ENCODE measurements at places on chromosomes 1 and 21.
A peak's percentile ranks its signal among the peaks of the same experiment; 100 is the strongest.

DNA sequence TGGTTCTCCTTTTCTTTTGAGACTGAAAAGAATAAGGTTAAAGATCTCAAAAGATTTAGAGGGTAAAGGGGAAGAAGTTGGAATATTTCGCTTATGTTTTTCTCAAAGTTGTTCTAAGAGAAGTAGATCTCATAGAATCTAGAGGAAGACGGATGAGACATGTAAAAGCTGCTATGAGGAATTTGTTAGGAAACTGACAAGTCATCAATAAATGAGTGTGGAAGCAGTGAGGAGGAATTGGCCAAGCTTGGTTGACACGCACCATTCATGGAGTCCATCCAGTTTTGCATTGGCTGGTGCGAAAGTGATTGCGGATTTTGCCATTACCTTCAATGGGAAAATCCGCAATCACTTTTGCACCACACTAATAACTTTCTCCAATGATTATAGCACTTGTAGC, 20.0 kb downstream of the SLAMF6 start:
- DNase-seq, result no peak

DNA sequence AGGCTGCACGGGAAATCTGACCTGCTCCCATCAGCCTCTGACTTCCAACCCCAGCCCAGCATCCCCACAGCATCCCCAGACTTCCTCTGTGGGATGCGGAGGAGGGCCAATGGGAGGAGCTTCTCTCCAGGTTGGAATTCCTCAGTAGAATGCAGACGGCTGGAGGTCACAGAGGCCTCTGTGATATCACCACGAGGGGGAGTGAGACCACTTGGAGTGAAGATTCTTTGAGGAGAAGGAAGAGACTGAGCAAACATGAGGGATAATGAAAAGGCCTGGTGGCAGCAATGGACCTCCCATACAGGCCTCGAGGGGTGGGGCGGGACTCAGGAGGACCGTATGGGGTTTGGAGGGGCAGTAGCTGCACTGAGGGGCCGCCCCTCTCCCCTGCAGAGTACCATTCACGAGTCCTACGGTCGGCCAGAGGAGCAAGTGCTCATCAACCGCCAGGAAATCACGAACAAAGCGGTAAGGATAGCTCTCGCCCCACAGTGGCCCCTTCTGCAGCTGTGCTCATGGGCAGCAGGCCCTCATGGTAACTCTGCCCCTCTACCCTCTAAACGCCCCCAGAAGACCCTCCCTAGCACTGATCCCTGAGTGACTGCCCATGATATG, at the start of gene CATSPER4:
CATSPER4 (plus strand) TSS at position 230 of the 615 bp plus-strand sequence; CDS start at position 256, 26 bp downstream.
- DNase-seq, result no peak

DNA sequence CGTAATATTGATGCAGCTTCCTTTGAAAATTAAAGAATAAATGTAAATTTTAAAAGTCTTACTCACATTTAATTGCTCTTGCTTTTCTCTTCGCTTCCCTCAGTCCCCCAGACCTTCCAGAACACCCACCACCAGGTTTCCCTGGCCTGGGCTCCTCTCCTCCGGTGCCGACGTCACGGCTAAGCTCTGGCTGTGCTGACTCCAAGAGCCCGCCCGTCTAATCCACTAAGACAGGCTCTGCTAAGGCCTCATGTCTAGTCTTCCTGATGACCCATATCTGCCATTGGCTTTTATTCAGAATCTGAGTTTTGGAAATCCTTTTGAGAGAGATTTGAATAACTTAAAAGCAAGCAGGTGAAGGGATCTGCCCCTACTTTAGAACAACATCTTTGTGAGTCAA, 53.9 kb upstream of the NADK start:
- no peak for DNase-seq

GRCh38 chr1:205791568-205792180, 16.4 kb upstream of the RAB29 start:
- DNase-seq, result no peak

DNA sequence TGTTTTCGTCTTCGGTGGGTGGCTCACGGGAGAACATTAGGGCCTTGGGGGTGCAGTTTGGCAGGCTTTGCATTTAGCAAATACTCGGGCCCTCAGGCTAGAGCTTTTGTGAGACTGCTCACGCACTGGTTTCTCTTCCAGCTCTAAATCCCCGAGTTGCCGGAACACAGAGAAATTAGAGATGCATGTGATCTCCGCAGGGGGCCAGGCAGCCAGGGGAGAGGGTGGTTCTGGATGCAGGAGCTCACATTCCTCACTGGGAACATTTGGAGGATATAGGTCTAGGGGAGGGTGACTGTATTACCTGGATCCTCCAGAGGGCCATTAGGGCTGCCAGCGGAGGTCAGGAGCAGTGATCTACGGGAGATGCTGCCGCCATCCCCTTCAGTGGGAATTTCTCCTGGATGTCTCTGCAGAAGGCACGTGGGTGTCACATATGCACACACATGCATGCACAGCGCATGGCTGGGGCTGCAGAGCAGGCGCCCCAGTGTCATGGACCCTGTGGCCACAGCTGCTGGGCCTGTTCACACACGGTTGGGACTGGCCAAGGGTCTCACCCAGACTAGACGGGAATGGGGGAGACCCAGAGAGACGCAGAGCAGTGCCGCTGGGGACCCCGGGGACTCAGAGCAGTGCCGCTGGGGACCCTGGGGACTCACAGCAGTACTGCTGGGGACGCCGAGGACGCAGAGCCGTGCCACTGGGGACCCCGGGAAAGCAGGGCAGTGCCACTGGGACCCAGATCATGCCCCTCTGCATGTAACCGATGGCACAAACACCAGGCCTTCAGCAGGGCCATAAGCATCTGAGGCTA, 258.7 kb downstream of the CAMTA1 start:
- no peak for DNase-seq

DNA sequence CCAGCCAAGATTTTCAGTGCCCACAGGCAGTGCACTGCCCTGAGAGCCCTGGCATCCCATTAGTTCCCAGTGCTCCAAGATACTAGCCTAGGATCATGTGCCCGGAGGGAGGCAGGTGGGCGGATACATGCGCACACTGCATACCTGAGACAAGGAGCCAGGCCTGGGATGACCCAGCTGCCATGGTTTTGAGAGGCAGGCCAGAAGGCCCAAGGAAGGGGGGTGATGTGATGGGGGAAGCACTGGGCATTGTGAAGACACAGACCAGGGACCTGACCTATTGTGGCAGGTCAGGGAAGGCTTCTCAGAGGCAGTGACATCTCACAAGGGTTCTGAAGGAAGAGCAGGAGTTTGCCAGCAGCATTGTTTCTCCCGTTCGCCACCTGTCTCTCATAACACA, 3.6 kb downstream of the ZC3H12A start:
- DNase-seq, result peak; percentile 22

DNA sequence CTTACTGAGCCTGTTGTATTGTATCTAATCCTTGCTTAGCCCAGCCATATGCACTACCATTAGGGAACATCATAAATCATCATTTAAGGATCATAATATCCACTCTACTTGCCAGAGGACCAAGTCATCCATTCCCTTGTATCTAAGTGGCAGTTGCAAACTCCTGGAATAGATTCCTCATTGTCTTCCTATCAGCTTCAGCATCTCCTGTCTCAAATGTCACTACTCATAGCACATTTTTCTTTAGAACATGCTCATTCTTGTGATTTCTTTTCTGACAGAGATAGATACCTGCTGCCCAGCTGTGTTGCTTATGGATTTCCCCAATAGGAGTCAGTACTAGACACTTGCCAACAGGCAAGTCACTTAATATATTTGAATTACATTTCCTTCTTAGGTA, 84.3 kb downstream of the OLFML3 start:
- DNase-seq, result no peak

DNA sequence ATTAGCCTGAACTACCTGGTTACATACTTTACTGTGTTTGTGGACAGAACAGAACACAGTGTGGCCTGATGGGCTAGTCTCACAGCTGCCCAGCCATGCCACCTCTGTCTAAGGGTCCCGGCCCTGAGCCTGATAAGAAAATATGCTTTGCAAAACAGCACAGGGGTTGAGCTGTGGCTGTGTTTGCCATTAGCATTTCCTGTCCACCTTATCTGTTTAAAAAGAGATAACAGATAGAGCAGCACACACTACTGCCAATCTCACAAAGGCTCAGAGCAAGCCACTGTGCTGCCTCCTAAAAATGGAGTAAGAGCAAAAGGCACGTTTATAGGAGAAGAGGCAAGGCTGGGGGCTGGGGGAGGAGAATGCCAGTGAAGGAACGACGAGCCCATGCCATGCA, 95.0 kb downstream of the SUSD4 start:
- DNase-seq, result no peak

GRCh38 chr1:44483089-44483874, 78.2 kb downstream of the RNF220 start:
- no peak for DNase-seq

- no peak for DNase-seq
Measured at GRCh38 chr1:70656361-70656760, 245.3 kb downstream of the CTH start.

- DNase-seq, result no peak
Measured at GRCh38 chr1:232472485-232473041, 157.4 kb downstream of the SIPA1L2 start.

- DNase-seq, result no peak
Measured at GRCh38 chr1:212595787-212596714, 12.5 kb upstream of the ATF3 start.

- no peak for DNase-seq
Measured at GRCh38 chr1:164470996-164471395, 88.0 kb upstream of the PBX1 start.

DNA sequence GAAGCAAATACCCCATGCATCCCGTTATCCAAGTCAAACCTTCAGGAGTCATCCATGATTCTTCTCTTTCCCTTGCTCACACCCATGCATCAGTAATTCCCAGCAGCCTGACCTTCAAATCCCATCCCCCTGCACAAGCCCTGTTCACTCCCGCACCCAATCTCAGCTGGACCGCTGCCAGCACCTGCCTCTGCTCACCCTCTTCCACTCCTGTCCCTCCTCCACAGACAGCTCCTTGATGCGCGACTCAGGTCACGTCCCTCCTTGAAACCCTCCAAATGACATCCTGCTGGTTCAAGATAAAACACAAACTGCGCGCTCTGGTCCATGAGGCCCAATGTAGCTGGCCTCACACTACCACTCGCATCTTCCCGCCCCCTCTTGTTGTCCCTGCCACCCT, 43.4 kb upstream of the MPZL1 start:
- DNase-seq, result no peak

- DNase-seq, result no peak
Measured at GRCh38 chr1:218711884-218712674, 366.9 kb downstream of the TGFB2 start.

- no peak for DNase-seq
Measured at GRCh38 chr1:19240673-19241538, 10.4 kb downstream of the EMC1 start.

- DNase-seq, result no peak
Measured at GRCh38 chr1:237098541-237098940, 56.6 kb downstream of the RYR2 start.

DNA sequence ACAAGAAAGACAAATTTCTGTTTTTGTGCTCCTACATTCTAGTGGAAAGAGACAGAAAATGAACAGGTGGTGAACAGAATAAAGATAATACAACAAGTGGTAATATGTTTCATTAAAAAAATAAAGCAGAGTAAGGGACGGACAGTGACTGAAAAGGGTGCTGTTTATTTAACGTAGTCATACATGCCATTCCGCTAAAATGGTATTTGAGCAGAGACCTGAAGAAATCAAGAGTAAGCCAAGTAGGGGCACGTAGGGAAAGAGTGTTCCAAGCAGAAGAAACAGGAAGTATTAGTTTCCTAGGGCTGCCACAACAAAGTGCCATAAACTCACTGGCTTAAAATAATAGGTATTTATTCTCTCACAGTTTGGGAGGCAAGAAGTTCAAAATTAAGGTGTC, 65.6 kb upstream of the KCTD3 start:
- DNase-seq, result no peak

DNA sequence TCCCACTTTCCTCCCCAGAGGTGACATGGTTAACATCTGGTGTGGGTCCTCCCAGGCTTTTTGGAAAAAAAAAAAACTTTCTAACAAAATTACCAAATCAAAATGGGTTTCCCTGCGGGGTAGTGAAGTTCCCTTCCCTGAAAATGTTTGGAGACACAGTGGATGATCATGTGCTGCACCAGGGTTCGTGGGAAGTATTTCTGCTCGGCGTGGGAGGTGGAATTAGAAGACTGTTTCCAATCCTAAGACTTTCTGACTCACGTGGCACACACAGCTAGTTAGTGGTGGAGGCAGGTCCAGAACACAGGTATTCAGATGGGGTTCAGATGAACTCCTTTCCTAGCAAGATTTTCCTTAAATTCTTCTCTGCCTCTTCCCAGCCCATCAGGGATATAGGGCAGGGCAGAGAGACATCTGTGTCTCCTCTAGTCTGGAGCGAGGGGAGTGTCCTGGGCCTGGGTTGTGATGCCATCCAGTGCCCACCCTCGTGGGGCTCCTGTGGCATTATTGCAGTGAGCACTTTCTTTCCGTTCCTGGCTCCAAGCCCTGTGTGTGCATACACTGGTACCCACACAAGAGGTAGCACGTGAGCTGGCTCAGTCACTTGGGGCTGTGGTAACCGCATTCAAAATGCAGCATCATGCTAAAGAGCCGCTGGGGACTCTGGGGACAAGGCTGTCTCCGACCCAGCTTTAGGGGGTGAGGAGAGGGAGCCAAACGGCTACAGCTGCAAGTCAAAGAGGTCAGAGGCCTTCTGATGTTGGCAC, 27.5 kb downstream of the KCNC4 start:
- no peak for DNase-seq

DNA sequence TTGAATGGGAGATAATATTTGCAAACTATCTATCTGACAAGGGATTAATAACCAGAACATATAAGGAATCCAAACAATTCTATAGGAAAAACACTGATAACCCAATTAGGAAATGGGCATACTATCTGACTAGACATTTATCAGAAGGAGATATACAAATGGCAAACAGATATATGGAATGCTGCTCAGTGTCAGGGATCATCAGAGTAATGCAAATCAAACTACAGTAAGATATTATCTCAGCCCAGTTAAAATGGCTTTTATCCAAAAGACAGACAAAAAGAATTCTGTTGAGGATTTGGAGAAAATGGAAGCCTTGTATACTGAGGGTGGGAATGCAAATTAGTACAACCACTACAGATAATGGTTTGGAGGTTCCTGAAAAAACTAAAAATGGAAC, 758.0 kb upstream of the B3GALT2 start:
- no peak for DNase-seq

All from left forelimb (tissue), 1 donor.